ENCODE measurements at places on chromosomes 1 and 21.

DNA sequence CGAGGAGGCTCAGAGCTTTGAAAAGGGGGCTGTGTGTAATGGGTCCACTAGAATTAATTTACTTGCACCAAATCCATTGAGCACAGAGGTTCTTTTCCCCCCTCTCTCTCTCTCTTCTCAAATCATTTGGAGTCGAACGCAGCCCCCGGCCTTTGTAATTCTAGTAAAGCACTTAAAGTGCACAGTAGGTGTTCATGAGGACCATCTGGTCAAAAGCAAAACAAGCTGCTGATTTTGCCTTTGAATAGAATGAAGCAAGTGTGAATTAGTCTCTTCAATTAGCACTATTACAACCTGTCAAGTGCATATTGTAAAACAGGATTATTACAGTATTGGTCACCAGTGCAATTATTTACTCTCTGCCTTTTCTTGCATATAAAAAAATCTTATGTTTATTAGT, 259.9 kb downstream of the FAF1 start:
- DNase-seq = no peak

DNA sequence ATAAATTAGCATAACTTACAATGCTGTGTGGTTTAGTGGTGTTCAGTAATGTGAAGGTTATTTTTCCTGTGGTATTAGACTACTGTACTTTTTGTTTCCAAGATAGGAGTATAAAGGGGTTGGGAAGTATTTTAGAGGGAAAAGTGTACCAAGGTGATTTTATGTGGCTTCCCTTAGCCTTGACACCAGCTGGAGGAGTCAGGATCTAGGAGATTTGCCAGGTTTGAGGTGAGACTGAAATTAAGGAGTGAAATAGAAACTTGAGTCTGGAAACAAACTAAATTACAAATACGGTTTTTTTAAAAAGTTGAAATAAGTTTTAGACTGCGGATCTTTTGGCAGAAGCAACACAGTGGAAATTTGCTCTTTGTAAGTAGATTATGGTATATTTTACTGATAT, 32.3 kb downstream of the COG2 start:
- DNase-seq = no peak

GRCh38 chr1:205676002-205676401, 4.3 kb downstream of the SLC45A3 start:
- no peak for DNase-seq

DNA sequence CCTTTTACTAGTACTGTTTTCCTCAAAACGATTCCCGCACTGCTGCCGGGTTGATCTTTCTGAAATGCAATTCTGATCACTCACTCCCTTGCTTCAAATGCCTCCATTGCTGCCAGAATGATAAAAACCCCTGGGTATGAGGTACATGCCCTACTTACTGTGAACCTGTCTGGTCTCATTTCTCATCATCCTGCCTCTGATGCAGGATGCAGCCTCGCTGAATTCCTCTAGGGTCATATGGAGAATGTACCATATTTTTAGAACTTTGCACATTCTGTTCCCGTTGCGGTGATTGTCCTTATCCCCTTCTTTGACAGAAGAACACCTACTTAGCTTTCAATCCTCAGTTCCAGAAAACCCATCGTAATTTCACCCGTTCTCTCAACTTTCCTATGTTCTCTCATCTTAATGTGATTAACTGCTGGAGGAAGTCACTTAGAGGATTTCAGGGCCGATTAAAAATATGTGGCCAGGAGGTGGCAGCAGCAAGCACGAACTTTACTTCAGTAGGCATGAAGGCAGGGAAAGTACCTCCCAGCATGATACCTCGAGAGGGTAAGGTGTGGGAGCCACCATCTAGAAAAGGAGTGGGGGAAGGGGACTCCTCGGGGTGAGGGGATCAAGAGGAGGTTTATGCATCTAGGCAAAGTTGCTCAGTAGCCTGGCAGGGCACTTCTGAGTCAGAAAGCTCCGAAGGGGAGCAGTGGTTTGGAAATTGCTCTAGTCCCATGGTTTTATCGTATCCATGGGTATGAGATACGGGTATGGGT, 361.5 kb upstream of the ZP4 start:
- peak; percentile 82 for DNase-seq

GRCh38 chr1:64984106-64984505, 17.8 kb upstream of the JAK1 start:
- DNase-seq = no peak

- DNase-seq = no peak
Measured at GRCh38 chr1:2055911-2056575, 5.8 kb downstream of the PRKCZ start.

DNA sequence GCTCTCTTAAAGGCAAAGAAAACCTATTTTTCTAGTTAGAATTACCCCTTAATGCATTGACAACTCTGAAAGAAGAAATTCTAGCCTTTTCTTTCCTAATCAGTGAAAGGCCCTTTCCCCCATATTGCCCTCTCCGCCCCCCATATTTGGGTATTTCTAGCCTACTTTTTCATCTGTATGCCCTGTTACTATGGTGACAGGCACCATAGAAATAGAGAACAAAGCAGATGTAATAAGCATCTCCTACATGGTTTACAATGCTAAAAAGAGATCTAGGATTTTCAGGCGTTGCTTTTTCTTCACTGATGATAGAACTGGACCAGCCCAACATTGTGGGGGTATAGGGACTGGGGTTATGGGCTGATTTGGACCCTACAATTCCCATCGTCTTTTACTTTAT, 14.5 kb downstream of the LRRC8B start:
- DNase-seq = peak; percentile 71

GRCh38 chr1:214067853-214068703, 80.3 kb downstream of the PROX1 start:
- no peak for DNase-seq

GRCh38 chr1:213657879-213658278, 329.9 kb upstream of the PROX1 start:
- DNase-seq = no peak

DNA sequence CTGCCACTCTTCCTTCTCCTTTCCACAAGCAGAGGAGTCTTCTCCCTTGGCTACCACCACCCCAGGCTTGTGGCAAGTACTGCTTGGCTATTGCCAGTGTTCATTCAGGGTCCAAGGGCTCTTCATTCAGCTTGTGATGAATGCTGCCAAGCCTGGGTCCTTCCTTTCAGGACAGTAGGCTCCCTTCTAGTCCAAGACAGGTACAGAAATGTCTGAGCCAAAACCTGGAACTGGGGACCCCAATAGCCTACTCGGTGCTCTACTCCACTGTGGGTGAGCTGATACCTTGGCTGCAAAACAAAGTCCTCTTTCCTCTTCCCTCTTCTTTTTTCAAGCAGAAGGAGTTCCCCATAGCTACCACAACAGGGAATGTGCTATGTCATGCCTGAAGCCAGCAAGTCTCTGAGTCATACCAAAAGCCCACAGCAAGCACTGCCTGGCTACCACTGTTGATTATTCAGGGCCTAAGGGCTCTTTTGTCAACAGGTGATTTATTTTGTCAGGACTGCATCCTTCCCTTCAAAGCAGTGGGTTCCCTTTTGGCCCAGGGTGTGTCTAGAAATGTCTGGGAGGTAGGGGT, 268.9 kb downstream of the HHAT start:
- peak; percentile 79 for DNase-seq

- DNase-seq = no peak
Measured at GRCh38 chr1:9291914-9292360, 757 bp upstream of the SPSB1 start.

DNA sequence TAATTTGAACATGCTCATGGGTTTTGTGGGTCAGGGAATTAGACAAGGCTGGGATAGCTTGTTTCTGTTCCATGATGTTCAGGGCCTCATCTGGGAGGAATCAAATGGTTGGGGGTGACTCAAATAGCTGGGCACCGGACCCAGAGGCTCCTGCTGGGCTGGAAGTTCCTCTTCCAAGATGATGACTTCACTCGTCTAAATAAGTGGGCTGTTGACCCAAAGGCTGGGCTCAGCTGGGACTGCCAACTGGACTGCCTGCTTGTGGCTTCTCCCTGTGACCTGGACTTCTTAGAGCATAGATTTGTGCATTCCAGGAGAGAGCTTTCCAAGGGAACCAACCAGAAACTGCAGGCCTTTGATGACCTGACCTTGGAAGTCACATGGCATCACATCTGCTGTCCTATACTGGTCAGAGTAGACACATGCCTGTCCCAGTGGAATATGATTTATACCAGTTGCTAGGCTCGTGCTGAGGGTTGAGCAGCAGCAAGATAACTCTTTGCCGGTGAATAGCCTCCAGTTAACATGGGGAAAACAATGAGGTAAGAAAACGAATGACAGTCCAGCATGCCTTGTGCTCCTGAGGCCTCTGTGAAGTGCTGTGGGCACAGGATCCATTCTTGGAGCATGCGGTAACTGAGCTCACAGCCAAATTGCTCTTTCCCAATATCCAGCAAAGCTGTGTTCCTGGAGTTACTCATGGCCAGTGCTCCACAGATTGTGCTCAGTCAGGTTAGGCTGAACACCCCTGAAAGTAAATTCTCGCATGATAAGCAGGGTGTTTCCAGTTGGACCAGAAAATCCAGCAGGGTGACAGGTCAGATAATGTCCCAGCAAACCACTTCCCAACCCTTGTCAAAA, 272.9 kb upstream of the TMEM51 start:
- no peak for DNase-seq

DNA sequence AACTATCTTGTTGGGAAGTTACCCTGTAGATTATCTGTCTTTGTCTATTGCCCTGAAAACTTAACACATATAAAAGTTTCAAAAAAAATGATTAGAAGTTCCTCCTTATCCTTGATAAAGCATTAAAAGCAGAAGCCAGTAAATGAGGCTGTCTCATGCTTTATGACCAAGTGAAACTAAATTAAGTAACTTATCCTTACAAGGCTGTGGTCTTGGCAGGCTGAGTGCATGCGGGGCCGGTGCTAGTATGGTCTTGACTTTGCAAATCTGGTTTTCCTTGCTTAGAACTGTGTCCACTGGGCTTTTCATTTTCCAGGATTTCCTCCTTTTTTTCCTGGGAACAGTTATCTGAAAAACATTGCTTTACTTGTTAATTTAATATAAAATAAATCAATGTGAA, 43.1 kb downstream of the PCNX2 start:
- DNase-seq = peak; percentile 63

DNA sequence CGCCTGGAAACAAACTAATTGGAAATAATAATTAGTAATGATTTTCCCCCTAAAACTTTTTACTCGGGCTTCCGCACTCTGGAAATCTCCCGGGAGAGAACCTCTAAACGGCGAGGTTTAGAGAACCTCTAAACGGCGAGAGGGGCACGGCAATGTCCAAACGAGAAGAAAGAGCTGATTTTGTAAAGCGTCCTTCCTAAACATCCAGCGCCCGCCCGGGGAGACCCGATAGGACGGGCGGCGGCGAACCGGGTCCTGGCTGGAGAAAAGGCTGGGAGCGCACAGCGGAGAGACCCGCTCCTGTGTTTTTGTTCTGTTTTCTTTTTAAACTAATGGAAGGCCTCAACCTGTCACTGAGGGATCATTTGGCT, 1.6 kb downstream of the PAX7 start:
- no peak for DNase-seq

GRCh38 chr1:67768480-67768879, 64.8 kb downstream of the GNG12 start:
- DNase-seq = no peak

DNA sequence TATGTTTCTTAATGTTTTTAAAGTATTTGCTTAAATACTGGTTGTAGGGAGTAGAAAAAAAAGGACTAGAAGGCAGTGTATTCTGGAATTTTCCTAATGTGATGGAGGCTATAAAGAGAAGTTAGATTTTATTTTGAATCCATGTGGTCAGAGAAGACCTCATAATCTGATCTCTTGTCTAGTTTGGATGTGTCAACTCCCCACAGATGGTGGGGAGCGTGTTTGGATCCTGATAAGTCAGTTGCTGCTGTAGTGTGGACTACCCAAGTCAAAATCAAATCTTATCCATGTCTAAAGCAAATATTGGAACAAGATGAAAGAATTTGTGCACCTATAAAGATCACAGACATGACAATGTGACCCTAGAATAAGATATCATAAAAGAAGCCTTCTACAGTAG, 918.0 kb downstream of the LTN1 start:
- DNase-seq = no peak

- DNase-seq = no peak
Measured at GRCh38 chr1:30899577-30900389, 8.8 kb downstream of the SDC3 start.

GRCh38 chr1:242836423-242836822, 311.9 kb upstream of the PLD5 start:
- DNase-seq = no peak

DNA sequence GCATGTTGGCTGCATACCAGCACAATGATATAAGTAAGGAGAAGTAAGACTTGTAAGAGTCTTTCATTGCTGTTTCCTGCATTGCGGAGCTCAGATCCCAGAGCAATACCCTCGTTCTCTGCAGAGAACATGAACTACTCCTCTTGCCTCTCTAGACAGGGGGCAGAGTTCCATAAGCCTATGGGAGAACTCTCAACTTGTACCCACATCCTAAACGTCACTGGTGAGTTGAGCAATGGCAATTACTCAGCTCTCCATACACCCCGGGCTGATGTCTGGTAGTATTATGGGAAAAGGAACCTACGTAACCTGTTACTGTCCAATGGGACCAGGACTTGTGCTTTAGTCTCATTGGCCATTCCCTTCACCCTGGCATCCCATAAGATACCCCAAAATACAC, 27.3 kb upstream of the ZNF496 start:
- DNase-seq = no peak

GRCh38 chr1:2544093-2544874, 11.9 kb upstream of the TNFRSF14 start:
- no peak for DNase-seq

- no peak for DNase-seq
Measured at GRCh38 chr1:240656531-240656930, 44.6 kb upstream of the GREM2 start.

DNA sequence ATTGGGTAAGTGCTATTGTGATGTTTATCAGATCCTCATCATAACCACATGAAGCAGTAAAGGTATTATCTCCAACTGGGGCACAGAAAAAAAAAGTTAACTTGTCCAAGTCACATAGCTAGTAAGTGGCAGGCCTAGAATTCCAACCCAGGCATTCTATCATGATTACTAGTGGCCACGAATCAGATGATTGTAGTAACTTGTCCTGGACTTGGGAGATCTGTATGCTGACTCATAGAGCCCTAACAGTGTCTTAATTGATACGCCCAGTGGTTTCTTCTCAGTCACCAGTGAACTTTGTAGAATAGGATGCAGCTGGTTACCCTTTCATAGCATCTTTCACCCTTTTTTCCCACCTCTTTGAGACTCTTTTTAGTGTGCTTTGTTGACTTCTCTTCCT, 91.1 kb upstream of the UBE2U start:
- DNase-seq = no peak

- peak; percentile 68 for DNase-seq
Measured at GRCh38 chr1:226223786-226224244, 351 bp downstream of the MIXL1 start.

GRCh38 chr1:54798769-54799641, 2.1 kb downstream of the TTC22 start:
- DNase-seq = no peak

All from common myeloid progenitor, CD34-positive (primary cell).